ENCODE measurements at places on chromosomes 4 and X.

- no peak for DNase-seq
Measured at GRCh38 chr4:162791226-162791625, 375.5 kb downstream of the NAF1 start.

GRCh38 chr4:119872371-119873016 lies 194.2 kb downstream of the MAD2L1 start:
- no peak for DNase-seq

GRCh38 chr4:6368096-6368495 lies 98.4 kb downstream of the WFS1 start:
- DNase-seq: no peak

GRCh38 chr4:136768925-136769275 lies 763.4 kb downstream of the PCDH18 start:
- no peak for DNase-seq

- DNase-seq: no peak
Measured at GRCh38 chrX:6683353-6683752, 148.4 kb upstream of the VCX3A start.

- DNase-seq: peak; percentile 30
Measured at GRCh38 chr4:123599920-123600810, 203.6 kb downstream of the SPRY1 start.

DNA sequence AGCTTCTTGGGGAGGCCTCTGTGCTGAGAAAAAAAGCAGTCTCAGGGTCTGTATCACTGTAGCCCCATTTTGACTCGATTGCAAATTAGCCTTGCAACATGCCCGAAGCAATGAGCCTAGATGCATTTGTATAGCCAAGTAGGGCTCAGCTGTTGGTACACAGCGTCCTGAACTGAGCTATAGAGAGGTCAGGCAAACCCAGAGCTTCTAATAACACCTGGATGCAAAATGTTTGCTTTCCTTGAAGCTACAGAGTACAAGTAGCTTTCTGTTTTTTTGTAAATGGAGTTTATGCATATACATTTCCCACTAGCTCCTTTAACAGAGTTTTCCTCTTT lies 87.8 kb downstream of the PLAC1 start:
- DNase-seq: no peak

DNA sequence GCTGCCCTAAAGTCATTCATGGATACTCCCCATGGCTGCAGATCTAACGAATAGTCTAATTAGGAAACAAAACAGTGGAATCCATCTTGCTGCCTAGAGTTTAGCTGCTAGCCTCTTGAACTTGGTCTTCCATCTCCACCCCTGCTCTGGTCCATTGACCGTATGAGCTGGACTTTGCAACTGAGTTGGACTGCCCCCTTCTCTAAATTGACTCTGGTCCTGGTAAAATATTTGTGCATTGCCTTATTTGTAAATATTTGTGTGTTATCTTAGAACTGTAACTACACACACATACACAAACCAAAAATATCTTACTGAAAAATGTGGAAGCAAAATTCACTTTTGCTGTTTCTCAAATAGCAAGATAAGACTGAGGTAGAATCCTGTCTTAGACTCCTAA lies 181.3 kb downstream of the NWD2 start:
- DNase-seq: no peak

DNA sequence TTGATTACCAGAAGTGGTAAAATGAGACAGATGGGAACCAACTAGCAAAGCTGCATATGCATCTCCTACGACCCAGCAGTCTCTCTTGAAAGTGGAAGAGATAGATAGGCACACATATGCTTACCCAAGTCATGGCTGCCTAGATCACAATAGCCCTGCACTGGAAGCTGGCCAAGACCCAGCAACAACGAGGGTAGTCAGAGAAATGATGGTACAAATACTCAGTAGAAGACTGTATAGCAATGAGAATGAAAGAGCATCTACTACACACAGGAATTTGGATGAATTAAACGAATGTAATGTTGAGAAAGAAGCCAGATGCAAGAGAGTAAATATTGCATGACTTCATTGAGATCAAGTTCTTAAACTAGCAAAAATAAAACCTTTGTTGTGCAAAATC lies 100.3 kb upstream of the FAT1 start:
- no peak for DNase-seq

- DNase-seq: no peak
Measured at GRCh38 chr4:145528601-145529000, 46.9 kb downstream of the SMAD1 start.

DNA sequence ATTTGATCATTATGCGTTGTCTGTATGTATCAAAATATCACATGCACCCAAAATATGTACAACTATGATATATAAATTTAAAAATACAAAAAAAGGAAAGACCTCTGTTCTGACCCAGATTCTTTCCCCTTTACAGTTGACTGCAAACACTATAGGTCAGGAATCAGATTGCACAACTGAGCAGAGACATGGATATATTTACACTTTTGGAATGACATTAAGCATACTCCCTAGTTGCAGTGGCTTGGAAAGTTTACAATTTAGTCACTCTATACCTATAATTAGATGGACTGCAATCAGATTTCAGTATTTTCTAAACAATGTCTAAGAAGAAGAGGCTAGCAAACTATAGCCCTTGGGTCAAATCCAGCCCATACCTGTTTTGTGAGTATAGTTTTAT lies 98.5 kb upstream of the INPP4B start:
- no peak for DNase-seq

- no peak for DNase-seq
Measured at GRCh38 chr4:173044340-173044739, 124.3 kb upstream of the GALNT7 start.

DNA sequence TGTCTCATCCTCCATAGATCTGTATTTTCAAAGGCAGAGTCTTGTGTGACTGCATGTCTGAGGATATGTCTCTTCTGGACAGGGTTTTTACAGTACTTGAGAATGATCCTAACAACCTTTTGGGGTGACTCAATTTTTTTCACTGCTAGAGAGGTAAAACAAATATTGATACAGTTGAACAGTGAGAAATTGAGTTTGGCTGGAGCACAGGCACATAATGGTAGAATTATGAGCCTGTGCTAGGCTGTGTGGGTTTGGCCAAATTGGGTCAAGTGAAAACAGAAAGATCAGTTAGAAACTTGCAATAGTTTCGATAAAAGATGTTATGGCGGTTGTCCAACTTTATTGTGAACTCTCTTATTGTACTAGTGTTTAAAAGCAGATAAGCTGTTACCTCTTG lies 23.3 kb upstream of the EOLA2 start:
- DNase-seq: no peak

DNA sequence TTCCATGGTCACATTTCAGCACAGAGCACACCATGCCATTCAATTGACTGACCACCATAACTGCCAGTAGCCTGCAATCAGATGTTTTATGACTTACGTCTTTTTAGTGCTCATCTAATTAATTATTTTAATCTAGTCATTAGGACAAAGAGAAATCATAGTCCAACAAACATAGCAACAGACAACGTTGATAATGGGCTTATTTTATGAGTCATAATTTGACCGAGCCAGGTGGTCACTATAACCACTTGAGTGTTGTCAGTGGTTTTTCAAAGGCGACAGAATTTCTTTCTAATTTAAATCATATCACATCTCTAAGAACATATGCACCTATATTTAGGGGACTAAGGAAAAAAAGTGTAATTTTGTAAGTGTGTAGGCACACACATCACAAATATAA lies 1.9 kb downstream of the SEC24D start:
- no peak for DNase-seq

DNA sequence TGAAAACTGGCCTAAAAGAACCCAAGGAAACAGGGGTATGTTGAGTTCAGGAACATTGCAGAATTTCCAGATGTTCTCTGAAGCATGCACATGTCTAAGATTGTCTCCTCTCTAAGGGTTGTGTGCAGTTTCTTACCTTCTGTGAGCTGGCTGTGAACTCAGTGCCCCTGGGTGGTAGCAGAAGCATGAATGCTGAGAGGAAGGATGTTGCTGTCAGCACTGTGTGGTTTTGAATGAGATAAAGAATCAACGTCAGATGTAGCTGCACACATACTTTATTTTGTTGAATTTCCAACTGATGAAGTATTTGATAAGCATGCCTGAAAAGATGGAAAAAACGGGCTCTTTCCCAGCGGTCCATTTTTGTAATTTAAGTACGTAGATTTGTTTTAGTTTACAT lies 23.8 kb upstream of the CD38 start:
- peak; percentile 7 for DNase-seq
